Kidney glomerular epithelial cell (primary cell): ENCODE measurements at places on chromosomes 3 and 15.

DNA sequence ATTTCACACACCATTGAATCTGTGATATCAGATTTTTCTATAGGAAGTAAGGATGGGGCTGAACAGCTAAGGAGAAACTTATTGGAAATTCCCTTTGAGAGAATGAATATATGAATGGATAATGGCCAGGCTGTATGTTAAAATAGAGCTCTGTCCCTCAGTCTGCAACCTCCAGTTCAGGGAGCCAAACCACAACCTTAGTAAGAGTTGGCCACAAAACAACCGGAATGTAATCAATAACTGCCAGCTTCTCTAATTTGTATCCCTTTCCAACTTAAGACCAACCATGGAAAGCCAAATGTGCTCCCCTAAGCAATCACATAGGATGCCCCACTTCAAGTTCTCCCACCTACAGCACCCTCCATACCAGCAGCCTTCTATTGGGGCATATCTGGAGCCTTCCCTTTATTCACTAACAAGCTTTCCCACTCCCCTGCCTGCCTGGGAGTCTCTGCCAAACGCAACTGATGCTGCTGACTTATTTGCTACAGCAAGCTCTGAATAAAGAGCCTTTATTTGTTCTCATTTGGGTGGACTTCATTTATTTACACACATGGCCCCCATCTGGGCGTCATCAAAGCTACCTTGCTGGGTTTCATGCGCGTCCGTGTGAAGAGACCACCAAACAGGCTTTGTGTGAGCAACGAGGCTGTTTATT is 75.4 kb upstream of the LARS2 start:
- no peak for DNase-seq

- peak; percentile 75 for DNase-seq
These were observed 509.9 kb downstream of the SHQ1 start for GRCh38 chr3:72338082-72338941.

- DNase-seq: no peak
These were observed 481.5 kb downstream of the LPP start for GRCh38 chr3:188635258-188636042.

DNA sequence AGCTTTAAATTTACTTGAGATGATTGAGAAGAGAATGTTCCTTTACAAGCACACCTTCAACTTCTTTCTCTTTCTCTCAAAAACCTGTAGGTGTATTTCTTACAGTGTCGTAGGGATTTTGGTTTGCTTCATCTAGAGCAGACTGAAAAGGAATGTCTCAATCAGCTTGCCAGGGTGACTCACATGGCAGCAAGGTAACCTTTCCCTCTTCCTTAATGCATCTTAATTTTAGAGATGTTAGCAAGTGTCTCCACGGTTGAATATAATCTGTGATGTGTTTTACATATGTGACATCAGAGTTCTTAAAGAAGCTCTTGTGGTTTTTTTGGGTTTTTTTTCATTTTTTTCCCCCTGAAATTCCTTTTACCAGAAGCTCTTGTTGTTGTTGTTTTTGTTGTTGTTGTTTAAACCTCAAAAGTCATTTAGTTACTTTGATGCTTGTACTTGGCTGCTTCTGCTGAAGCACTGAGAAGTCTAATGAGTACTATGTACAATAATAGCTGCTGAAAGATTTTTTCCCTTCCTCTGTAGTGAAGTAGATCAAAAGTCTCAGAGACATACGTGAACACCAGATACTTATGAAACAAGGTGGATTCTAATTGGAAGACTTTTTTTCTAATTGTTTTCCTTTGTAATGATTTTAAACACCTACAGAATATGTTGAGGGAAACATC is 83.1 kb downstream of the RETNLB start:
- no peak for DNase-seq

DNA sequence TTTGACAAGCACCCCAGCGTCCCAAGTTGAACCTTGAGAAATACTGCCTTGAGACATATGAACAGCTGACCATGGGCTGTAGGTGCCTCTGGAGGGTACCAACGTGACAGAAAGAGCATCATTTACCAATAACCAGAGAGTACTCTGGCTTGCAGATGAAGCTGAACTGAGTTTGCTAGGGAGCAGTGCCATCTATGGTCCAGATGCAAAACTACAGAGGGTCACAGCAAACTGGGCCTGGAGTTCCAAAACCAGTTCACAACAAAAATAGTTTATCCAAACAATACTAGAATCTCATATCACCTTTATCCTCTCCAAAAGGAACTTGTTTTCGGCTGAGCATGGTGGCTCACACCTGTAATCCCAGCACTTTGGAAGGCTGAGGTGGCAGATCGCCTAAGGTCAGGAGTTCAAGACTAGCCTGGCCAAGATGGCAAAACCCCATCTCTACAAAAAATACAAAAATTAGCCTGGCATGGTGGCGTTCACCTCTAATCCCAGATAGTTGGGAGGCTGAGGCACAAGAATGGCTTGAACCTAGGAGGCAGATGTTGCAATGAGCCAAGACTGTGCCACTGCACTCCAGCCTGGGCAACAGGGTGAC is 69.3 kb downstream of the CHAC1 start:
- DNase-seq: peak; percentile 10

GRCh38 chr3:49567406-49567805 is 13.1 kb downstream of the BSN start:
- DNase-seq: no peak

GRCh38 chr3:169170456-169170855 is 493.1 kb downstream of the MECOM start:
- DNase-seq: no peak

GRCh38 chr3:44894485-44894884 is 20.1 kb downstream of the TGM4 start:
- no peak for DNase-seq

DNA sequence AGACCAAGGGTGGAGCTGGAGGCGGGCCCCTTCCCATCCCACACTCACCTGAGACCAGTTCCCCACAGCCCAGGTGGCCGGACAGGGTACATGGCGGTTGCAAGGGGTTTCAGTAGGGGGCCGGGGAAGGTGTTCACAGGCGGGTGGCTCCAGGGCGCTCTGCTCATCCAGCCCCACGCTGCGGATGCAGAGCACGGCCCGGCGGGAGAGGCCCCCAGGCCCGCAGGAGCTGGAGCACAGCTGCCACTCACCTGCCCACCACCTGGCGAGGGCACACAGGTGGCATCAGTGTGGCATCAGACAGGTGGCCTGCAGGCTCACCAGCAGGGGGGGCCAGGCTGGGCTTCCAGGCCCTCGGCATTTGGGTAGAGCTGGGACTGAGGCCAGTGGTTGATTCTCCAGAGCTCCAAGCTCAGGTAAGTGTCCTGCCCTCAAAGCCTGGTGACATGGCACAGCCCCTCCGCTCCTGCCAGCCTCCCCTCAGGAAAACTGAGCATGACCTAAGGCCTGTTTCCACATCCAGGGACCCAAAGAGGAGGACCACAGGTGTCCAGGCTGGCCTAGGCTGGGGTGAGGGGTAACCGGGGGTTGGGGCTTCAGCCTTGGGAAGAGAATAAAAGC is 43.8 kb downstream of the ADAMTS7 start:
- no peak for DNase-seq

- no peak for DNase-seq
These were observed 10.9 kb downstream of the TRIP4 start for GRCh38 chr15:64398575-64398974.

DNA sequence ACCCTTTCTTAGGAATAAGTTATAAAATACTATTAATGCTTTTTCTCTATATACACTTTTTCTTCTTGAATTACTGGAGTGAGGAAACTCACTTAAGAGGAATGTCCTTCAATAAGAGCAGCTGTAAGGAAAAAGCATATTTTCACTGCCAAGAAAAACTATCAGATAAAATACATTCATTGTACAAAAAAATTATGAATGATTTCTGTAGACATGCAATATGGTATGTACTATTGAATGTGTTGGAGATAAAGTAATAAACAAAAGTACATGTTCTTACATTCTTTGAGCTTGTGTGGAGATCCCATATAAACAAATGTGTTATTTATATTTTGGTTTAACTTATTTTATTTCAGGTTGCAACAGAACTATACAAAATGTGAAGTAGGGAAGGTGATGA is 241.0 kb upstream of the ZNF717 start:
- DNase-seq: no peak

DNA sequence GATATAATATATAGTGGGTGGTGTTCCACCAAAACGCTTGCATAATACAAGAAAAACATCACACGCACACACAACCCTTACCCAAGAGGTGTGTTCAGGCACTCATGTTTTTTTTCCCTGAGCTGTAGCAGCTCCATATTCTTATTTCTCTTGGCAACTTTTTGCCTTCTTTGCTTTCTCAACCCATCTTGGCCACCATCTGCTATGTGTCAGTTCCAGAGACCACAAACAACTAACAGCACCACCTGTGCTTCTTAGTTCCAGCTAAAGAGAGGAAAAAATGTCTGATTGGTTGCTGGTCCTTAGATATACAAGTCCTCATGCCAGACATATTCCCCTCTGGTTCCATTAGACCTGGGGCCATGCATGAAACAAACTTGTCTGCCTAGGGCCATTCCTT is 11.9 kb downstream of the ACTC1 start:
- no peak for DNase-seq

GRCh38 chr3:129023909-129024308 is 22.8 kb downstream of the EFCC1 start:
- no peak for DNase-seq

GRCh38 chr3:53824795-53825194 is 21.4 kb downstream of the CHDH start:
- no peak for DNase-seq

- no peak for DNase-seq
These were observed 451.4 kb downstream of the MECOM start for GRCh38 chr3:169212086-169212485.

- DNase-seq: no peak
These were observed 68.1 kb upstream of the ABI3BP start for GRCh38 chr3:101061312-101061711.

DNA sequence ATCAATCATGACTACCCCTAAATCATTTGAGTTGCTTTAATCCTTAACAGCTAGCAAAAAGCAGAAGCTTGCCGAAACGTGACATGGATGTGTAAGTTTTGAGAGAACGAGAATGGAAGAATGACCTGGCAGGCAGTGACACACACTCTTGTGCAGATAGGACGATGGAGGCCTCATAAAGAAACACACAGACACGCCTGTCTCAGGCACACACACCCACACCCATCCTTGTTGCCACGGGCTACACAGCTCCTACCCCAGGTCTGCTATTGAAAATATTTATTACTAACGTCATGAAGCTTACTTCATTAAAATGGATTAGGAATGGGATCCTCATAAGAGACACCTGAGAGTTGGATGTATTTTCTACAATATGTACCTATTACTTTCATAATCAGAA is 8.5 kb downstream of the MYO5C start:
- DNase-seq: no peak

- DNase-seq: no peak
These were observed 187.6 kb upstream of the AGTR1 start for GRCh38 chr3:148510116-148510515.

GRCh38 chr15:101525087-101525669 is 35.7 kb upstream of the PCSK6 start:
- DNase-seq: no peak

- no peak for DNase-seq
These were observed 246.3 kb downstream of the GOLGA6L6 start for GRCh38 chr15:20295238-20295811.

GRCh38 chr3:144029769-144030168 is 58.1 kb downstream of the DIPK2A start:
- DNase-seq: no peak

DNA sequence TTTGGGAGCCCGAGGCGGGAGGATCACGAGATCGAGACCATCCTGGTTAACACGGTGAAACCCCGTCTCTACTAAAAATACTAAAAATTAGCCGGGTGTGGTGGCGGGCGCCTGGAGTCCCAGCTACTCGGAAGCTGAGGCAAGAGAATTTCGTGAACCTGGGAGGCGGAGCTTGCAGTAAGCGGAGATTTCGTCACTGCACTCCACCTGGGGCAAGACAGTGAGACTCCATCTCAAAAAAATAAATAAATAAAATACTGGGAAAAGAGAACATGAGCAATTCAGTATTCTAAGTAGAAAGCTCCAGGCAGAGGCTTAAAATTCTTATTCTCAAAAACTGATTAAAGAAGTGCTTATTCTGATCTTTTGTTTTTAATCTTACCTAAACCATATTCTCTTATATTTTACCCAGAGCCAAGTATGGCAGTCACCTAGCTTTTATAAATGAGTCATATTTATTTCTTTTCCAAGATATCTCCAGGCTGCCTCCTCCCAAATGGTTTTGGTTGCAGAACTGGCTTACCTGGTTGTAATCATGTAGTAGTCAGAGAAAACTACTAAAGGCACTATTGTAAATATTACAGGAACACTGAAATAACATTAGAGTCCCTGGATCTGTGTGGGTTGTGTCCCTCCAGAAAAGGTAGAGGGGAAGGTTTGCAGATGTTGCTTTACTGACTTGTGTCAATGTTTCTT is 45.8 kb upstream of the DYNC1LI1 start:
- DNase-seq: no peak

DNA sequence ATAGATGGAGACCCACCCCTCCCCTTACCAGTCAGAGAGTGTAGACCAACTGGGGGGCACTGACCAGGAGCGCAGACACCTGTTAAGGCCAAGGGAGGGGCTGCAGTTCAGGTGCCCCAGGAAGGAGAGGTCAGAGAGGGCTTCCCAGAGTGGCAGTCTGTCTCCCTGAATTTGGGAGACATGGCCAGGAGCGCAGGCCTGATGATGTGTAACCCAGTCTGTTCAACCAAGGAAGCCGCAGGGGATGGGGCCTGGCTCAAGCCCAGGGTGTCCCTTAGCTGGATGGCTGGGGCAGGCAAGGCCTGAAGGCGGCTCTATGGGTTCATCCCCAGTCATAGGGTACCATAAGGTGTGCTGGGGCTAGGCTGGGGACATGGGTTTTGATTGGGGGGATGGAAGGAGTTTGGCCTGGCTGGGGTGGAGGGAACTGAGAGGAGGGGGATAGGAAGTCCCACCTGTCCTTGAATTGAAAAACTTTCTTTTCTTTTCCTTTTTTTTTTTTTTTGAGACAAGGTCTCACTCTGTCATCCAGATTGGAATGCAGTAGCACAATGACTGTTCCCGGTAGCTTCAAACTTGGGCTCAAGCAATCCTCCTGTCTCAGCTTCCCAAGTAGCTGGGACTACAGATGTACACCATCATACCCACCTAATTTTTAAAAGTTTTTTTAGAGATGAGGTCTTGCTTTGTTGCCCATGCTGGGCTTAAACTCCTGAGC is 75.7 kb downstream of the SMAD6 start:
- DNase-seq: no peak
